Body of pancreas (tissue), 4 donors: ENCODE measurements at places on chromosomes 13 and 19. TPM values are rescaled to one million over a fixed set of nuclear protein-coding genes. Genes with fewer than 3 reads are reported as not detected.

CLIP3 gene
- 3.3 TPM for total RNA-seq

PCDH9 gene
- total RNA-seq, result 3.9 TPM

CBLC gene
- 23.6 TPM for total RNA-seq

CGB5 gene
- total RNA-seq, result not detected

PLEKHJ1 gene
- 89.0 TPM for total RNA-seq

ZFP28 gene
- 3.3 TPM for total RNA-seq

TLE6 gene
- total RNA-seq, result 0.33 TPM

PLIN4 gene
- 18.9 TPM for total RNA-seq

MISP gene
- total RNA-seq, result 0.99 TPM

NRTN gene
- total RNA-seq, result 24.1 TPM

LSR gene
- total RNA-seq, result 67.5 TPM

GRK1 gene
- total RNA-seq, result not detected

ATXN8OS gene
- not detected for total RNA-seq

DNA sequence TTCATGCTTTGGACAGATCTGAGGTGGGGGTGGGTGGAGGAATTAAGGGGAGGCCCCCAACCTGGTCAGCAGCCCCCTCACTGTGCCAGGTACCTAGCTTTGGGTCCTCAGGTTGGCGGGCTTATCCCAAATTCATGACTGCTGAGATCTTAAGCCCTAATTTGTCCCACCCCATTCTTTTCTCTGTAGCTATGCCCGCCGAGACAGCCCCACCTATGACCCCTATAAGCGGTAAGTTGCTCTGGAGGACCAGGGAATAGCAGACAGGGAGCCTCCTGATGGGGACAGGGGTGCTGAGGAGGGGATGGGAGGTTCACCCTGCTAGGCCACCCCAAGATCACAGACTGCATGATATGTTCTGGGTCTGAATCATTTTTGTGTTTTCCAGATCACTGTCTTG is 14.3 kb downstream of the ZNF296 start:
- DNase-seq, result no peak

GRCh38 chr19:17001603-17002183 is 24.9 kb downstream of the CPAMD8 start:
- DNase-seq, result no peak

DNA sequence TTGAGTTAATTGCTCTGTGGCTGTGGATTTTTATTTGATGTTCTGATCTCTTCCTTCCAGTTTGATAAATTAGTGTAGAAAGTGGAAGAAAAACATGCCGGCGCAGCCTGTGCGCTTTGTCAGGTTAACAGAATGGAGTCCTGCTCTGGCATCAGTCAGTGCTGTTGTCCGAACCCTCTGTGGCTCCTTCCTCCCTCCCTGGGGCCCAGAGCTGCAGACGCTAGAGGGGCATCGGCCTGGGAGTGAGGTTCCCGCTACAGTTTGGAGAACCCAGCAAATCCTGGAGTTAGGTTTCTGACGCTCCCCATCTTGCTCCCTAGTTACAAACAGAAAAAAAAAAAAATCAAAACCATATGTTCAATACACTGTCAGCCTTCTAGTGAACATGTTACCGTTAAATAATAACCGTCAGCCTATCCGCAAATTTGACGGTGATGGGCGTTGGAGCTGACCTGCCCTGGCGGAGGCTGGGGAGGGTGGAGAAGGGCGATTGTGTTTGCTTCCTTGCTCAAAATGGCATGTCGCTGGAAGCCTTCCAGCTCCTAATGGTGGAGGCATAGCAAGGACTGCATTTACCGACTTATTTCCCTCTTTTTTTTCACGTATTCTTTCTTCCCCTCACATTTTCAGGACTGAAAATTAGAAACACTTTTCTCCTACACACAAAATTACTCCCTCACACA is 13.6 kb downstream of the MBNL2 start:
- peak; percentile 43 for DNase-seq

DNA sequence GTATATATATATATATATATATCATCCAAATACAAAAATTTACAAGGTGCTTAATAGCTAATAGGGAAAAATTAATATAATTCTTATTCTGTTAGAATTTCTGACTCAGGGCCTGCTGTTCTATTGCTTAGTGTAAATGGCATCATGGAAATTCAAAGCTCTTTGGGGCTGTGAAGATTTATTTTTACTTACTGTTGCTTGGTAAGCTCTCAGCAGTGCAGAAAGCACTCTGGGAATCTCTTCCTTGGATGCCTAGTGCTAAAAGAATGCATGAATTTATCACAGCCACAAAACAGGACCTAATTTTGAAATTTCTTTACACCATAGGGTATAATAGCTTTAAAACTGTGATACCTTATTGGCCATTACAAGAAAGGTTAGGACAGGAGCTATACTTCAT is 69.3 kb upstream of the SLAIN1 start:
- DNase-seq, result no peak

DNA sequence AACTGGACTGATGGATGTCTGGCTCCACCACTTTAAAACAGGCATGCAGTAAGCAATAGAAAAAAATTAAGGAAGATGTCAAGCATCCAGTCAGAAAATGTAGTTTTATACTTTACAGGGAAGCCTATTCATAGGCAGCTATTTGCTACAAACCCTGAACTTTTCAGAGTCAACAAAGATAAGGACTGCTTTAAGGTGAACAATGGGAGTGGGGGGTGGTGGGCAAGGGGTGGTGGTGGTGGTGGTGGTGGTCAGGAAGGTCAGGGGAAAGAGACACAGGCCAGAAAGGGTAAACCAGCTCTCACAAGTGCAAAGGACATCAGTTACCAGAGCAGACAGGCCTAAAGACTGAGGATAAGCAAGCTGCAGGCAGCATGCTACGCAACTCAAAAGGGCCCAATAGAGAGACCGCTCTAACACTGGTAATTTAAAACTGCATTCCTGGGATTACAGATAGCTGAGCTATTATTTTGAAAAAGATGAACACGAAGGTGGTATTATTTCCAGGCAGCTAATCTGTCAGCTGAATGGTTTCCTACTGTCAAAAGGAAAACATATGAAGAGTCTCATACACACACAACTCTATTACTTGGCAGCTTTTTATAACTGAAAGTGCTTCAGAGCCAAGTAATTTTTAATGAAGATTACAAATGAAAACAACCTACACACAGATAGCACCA is 14.8 kb downstream of the BRD4 start:
- DNase-seq, result no peak

DNA sequence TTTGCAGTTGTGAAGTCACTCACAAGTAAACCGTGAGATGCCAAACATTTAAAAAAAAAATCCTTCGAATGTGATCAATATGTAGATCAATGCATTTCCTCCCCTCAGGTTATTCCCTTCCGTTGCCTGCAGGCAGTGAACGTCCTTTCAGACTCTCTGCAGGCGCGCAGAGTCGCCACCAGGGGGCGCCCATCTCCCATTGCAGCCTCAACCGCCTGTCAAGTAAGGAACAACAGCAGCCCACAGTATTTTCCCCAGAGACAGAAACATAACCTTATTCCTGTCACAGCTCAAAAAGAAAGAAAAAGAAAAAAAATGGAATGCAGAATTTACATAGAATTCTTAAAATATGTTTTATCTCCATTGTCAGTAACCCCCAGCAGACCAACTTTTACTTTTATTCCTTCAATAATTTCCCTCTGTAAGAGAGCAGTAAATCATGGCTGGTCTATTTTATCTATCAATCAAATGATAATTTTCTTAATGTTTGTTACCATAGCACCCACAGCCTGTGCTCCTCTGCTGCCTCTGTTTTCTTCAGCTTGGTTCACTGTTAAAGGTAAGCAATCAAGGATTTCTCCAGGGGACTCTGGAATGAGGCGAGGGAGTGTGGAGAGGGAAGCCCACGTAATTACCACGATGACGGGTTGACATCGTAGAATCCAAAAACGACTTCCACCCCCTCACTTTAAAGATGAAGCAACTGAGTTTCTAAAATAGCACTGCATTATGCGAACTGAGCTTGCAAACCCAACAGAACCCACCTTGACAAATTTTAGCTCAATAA is 637.6 kb upstream of the ARGLU1 start:
- DNase-seq, result peak; percentile 61

- DNase-seq, result no peak
These were observed at the start of gene MYO1F for GRCh38 chr19:8577247-8577646. TSS of gene MYO1F (minus strand) at chr19:8577442. CDS start at chr19:8577309, 133 bp downstream.

DNA sequence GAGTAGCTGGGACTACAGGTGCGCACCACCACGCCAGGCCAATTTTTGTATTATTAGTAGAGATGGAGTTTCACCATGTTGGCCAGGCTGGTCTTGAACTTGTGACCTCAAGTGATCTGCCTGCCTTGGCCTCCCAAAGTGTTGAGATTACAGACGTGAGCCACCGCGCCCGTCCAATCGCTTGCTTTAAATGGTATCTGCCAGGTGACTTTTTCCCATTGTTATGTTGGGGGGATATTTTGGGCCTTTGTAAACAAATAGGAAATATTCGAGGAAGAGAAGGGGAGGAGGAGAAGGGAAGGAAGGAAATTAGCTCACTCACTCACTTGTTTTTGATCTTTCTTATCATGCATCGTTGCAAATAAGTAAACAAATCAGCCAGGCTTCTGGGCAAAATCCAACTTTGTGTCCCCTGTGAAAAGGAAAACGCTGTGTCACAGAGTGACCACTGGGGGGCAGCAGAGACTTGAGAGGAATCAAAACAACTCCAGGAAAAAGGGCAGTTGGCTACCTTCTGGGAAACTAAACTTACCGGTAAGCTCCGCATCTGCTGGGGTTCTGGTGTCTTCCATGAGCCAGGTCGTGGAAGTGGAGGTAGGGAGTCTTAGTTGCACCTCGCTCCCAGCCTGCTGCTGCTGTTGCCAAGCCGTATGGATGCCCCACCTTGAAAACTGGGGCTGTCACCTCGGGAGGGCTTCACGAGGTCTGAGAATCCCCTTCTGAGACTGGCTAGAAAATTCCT is 9.3 kb upstream of the RANBP3 start:
- DNase-seq, result peak; percentile 91

DNA sequence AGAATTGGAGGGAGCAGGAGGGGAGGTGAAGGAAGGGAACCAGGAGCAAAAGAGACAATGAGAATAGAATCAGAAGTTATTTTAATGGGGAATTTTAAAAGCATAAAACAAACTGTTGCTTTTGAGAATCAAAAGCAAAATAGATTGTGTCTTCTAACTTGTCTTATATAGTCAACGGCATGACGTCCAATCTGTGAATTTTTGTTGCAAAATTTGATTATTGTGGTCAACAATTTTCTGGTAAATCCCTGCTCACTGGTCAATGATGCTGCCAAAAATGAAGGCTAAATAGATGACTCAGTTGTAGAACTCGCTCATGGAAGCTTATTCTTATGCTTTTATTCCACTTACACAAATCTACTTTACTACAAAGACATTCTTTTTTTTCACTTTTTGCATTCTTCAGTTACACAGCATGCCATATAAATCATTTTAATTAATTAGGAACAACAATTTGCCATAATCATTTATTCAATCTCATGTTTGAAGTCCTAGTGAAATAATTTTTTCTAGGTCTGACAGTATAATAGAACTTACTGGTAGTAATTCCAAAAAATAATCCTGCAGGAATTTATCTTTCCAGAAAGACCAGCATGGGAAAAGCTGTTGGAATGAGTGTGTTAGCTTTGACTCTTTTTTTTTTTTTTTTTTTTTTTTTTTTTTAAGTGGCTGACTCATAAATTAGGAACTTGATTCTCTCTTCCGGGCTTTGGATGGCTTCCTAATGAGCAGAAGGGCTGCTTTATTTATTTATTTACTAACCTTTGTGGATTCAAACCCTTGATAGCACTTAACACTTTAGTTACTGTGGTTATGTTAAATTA is 256.9 kb downstream of the SPRY2 start:
- peak; percentile 13 for DNase-seq

DNA sequence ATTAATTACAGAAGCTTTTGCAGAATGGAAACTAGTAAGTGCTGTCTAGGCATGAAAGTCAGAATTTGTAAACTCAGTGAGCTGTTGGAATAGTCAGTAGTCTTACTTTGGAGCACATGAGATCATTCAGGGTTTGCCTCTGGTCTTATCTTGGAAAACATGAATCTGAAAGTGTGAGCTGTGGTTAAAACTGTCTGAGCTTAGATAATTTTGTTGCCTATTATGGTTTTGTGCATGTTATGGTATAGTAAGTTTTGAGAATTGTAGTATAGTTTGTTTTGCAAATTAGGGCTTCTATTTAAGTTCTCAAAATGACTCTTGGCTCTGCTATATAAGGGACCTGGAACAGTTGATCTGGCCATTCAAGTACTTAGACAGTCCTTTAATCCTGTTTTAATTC is 53.7 kb upstream of the TRPC4 start:
- DNase-seq, result no peak
